ENCODE measurements at places on chromosomes 2 and 18. TPM values are rescaled to one million over a fixed set of nuclear protein-coding genes. Genes with fewer than 3 reads are reported as not detected.

- peak; percentile 84 for DNase-seq
- no peaks in the 10 kb centered on the region for H3K36me3 ChIP-seq
- peaks cover 14% of the 10 kb centered on the region for H3K4me1 ChIP-seq
Measured at GRCh38 chr2:64652231-64653108, 1.2 kb downstream of the SERTAD2 start.

SERPINB3 gene
- not detected for total RNA-seq

CREG2 gene
- not detected for total RNA-seq

DNA sequence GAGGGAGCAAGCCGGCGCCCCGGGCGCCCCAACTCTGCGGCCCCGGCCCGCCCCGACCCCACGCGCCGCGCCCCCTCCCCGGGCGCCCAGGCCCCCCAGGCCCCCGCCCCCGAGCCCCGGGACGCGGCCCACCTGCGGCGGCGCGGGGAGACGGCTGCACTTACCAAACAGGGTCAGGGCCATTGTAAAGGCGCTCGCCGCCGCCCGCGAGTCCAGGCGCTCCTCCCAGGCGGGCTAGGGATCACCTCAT lies 526 bp downstream of the CHN1 start:
- peaks cover 82% of the 10 kb centered on the region for H3K27me3 ChIP-seq
- H3K4me1 ChIP-seq, result no peaks in the 10 kb centered on the region
- peak overlapping the region; percentile 82 for H3K27ac ChIP-seq
- no peaks in the 10 kb centered on the region for H3K36me3 ChIP-seq
- peak overlapping the region; percentile 62 for H3K4me3 ChIP-seq
- DNase-seq, result no peak

IL36RN gene
- total RNA-seq, result not detected

BCL2 gene
- 6.3 TPM for total RNA-seq

ANO7 gene
- 1.3 TPM for total RNA-seq

PPP1CB gene
- total RNA-seq, result 260 TPM

DNA sequence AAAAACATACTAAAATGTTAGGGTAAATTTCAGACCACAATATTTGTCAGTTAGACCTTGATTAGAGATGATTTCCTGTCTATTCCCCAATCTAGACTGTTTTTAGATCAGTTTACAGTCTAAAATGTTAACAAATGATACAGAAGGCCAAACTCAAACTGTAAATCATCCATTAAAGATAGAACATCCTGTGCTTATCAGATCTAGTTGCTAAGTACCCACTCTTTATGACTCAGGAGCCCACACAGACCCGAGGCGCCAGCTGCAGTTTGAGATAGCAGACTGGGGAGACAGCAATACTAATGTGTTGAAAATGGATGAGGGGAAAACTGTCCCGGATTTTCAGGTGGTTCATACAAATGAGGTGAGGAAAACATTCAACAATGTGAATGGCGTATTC lies 113.3 kb downstream of the SCG2 start:
- H3K4me1 ChIP-seq, result no peaks in the 10 kb centered on the region
- H3K27ac ChIP-seq, result no peak overlapping the region
- H3K4me3 ChIP-seq, result no peak overlapping the region
- H3K36me3 ChIP-seq, result no peaks in the 10 kb centered on the region
- no peak for DNase-seq

FSIP2 gene
- 0.73 TPM for total RNA-seq

ZNF521 gene
- 30.2 TPM for total RNA-seq

GRCh38 chr2:216596980-216597509 lies 36.2 kb upstream of the IGFBP2 start:
- H3K27ac ChIP-seq, result no peak overlapping the region
- H3K4me1 ChIP-seq, result peaks cover 5% of the 10 kb centered on the region
- no peaks in the 10 kb centered on the region for H3K36me3 ChIP-seq
- H3K4me3 ChIP-seq, result no peak overlapping the region

FN1 gene
- total RNA-seq, result 3,073 TPM

- DNase-seq, result no peak
- H3K27ac ChIP-seq, result no peak overlapping the region
- H3K4me1 ChIP-seq, result peaks cover 14% of the 10 kb centered on the region
- no peaks in the 10 kb centered on the region for H3K36me3 ChIP-seq
Measured at GRCh38 chr18:74944676-74945075, 264.3 kb downstream of the PTGR3 start.

LOXL3 gene
- total RNA-seq, result 10.8 TPM

GRCh38 chr2:101012706-101013181 lies 10.7 kb downstream of the RPL31 start:
- H3K4me1 ChIP-seq, result peaks cover 3% of the 10 kb centered on the region
- peaks cover 59% of the 10 kb centered on the region for H3K36me3 ChIP-seq
- no peak overlapping the region for H3K27ac ChIP-seq
- no peak for DNase-seq
- no peaks in the 10 kb centered on the region for H3K27me3 ChIP-seq

GRCh38 chr2:170362871-170363631 lies 185.1 kb downstream of the MYO3B start:
- no peaks in the 10 kb centered on the region for H3K36me3 ChIP-seq
- no peak overlapping the region for H3K27ac ChIP-seq
- DNase-seq, result no peak
- no peak overlapping the region for H3K4me3 ChIP-seq
- H3K27me3 ChIP-seq, result peaks cover 18% of the 10 kb centered on the region
- H3K4me1 ChIP-seq, result peaks cover 3% of the 10 kb centered on the region

DNA sequence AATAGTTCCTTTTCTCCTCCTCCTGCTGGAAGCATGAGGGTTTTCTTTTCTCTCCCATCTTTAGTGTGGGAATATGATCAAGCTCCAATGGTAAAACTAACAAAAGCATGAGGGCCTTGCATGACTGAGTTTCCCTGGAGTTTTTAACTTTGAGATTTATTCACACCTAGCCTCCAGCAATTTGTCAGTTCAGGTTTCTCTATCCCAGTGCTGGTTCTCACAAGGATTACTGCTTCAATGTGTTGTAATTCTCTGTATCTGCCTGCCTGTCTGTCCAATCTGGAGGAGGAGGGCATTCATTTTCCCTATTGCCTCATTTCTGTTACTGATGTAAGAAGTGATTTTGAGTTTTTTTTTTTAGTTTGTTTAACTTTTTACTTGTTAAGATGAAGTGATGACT lies 57.6 kb upstream of the RPRM start:
- no peak overlapping the region for H3K4me3 ChIP-seq
- DNase-seq, result no peak
- H3K4me1 ChIP-seq, result no peaks in the 10 kb centered on the region
- no peak overlapping the region for H3K27ac ChIP-seq

DNA sequence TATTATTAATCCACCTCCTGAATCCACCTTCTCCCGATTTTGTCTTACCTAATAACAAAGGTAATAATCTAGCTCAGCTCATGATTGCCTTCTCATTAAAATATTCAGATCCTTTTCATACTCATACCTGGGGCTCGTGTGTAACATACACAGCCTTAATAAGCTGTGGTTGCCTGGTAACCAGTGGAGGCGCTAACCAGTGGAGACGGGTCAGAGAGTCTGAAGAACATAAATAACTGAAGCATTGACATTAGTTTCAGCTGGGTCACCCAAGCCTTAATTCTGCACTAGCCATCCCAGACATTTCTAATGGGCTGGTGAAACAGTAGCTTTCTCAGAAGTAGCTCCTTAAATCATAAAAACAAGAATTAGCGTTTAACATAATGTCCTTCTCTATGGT lies 14.8 kb upstream of the DTNA start:
- H3K36me3 ChIP-seq, result no peaks in the 10 kb centered on the region
- no peak overlapping the region for H3K4me3 ChIP-seq
- H3K27ac ChIP-seq, result no peak overlapping the region
- H3K4me1 ChIP-seq, result no peaks in the 10 kb centered on the region

GRCh38 chr2:98379311-98380202 lies 33.3 kb downstream of the CNGA3 start:
- no peaks in the 10 kb centered on the region for H3K27me3 ChIP-seq
- peak overlapping the region; percentile 6 for H3K27ac ChIP-seq
- no peaks in the 10 kb centered on the region for H3K36me3 ChIP-seq
- no peak overlapping the region for H3K4me3 ChIP-seq
- no peak for DNase-seq

DNA sequence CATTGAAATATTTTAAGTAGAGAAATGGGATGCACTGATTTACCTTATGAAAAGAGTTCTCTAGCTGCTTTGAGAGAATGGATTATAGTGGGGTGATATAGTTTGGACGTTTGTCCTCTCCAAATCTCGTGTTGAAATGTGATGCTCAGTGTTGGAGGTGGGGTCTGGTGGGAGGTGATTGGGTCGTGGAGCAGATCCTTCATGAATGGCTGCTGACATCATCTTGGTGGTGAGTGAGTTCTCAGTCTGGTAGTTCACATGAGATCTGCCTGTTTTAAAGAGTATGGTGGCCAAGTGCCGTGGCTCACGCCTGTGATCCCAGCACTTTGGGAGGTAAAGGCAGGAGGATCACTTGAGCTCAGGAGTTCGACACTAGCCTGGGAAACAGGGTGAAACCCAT lies 58.7 kb upstream of the SH3RF3 start:
- H3K4me1 ChIP-seq, result no peaks in the 10 kb centered on the region
- no peaks in the 10 kb centered on the region for H3K36me3 ChIP-seq
- no peak for DNase-seq

DNA sequence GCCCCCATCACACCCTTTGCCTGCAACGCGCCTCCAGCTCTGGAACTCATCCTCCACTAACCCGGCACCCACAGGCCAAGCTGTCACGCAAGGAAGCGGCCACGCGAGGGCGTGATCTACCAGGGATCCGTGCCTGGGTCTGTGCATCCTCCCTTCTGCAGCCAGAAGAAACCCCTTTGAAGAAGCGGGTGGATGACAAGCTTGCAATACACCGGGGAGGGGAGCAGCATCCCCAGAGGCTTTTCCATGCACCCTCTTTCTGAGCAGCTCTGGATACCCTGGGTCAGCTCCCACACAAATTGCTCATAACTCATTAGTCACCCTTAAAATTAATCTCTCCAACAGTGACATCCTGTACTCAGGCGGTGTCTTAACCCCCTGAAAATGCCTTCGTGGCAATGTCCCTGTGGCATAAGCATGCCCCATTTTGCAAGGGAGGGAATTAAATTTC lies 47.6 kb downstream of the PDCL3 start:
- H3K27ac ChIP-seq, result no peak overlapping the region
- no peaks in the 10 kb centered on the region for H3K4me1 ChIP-seq
- peak; percentile 85 for DNase-seq
- no peak overlapping the region for H3K4me3 ChIP-seq

HOXD12 gene
- not detected for total RNA-seq
